ENCODE measurements at places on chromosomes 5 and 9.

- no peak for DNase-seq
Observed at GRCh38 chr5:102811972-102812371, 56.9 kb downstream of the PAM start.

DNA sequence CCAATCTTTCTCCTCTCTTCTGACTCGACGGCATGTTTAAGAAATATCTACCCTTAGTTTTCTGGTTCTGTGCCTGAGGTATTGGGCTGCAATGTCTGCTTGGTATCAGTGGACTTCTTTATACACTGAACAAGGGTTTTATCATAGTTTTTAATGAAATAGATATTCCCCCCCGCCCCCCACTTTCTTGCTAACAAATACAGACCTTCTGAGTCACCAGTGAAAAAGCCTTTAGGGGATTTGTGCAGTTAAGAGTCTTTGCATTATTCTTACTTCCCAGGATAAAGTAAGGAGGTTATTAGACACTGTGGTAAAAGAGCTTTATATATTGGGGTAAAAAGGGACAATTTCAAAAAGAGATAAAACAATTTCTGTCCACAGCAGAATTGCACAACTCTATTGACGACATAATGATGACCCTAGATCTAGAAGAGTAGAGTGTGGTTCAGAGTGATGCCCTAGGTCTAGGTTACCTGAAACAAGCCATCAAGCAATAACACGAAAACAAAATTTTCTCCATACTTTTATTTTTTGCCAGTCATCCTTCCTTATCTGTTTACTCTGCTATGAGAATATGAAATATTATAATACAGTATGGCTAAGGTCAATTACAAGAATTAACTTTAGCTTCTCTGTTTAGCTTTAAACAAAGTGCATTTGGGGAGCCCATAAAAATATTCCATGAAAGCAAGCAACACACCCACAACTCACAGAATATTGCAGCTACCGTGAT lies 110.7 kb downstream of the PLK2 start:
- DNase-seq = no peak

- DNase-seq = no peak
Observed at GRCh38 chr5:75612226-75612569, 945 bp downstream of the ANKDD1B start.

- no peak for DNase-seq
Observed at GRCh38 chr9:124420991-124421543, 5.8 kb upstream of the PSMB7 start.

- no peak for DNase-seq
Observed at GRCh38 chr5:159775890-159776289, 140.4 kb upstream of the ADRA1B start.

- DNase-seq = no peak
Observed at GRCh38 chr5:62606878-62607277, 28.3 kb downstream of the LRRC70 start.

DNA sequence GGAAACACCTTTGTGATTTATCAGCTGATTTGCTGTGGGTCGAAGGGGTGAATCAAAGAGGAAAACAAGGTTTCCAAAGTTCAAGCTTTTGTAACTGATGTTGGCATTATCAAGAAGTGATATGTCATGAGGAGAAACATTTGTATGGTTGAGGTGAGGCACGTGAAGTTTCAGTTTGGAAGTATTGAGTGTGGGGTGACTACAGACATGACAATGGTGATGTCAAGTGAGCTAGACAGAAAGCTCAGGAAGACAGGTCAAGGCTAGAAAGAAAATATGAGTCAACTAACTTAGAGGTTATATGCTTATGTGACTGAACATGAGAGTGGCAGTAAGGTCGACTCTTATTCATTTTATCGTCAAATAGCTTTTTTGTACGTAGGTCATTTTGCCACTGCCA lies 99.1 kb downstream of the RAB3C start:
- DNase-seq = peak; percentile 20

DNA sequence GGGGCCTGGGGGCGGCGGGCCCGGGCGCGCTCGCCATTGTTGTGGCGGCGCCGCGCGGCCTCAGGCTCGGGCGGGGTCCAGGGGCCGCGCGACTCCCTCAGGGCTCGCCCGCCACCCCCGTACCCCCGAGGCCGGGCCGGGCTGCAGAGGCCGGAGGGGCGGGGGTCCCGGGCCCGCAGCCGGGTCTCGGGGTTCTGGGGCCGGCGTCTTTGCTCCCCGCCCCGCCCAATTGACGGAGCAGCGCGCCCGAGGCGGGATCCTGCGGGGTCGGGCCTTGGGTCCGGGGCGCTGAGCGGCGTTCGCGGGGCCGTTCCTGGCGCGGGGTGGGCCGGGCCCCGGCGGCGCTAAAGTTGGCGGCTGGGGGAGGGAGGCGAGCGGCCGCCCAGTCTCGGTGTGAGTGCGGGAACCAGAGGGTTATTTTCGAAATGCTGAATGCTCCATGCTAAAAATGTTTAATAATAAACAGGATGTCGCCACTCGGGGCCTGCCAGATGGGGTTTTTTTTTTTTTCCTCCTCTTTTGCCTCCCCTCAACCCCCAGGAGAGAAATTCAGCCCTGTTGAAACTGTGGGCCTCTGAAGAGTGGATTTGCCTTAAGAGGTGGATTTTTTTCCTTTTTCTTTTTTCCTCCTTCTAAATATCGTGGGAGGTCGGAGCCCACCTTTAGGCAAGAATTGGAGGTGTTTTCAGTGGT lies 724 bp downstream of the PRRC2B start:
- no peak for DNase-seq

DNA sequence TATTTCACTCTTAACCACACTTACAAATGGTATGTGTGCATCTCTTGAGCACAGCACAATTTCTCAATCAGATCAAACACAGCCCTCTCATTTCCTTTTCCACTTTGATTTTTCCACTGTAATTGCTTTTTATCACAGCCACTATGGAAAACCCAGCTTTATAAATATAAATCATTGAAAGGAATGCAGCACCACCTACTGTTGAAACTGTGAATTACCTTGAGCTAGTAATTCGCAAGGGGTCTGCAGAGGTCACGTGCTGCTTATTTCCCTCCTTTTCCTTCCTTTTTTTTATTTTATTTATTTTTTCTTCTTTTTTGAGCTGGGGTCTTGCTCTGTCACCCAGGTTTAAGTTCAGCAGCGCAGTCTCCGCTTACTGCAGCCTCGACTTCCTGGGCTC lies 76.9 kb downstream of the CDH6 start:
- DNase-seq = peak; percentile 15

DNA sequence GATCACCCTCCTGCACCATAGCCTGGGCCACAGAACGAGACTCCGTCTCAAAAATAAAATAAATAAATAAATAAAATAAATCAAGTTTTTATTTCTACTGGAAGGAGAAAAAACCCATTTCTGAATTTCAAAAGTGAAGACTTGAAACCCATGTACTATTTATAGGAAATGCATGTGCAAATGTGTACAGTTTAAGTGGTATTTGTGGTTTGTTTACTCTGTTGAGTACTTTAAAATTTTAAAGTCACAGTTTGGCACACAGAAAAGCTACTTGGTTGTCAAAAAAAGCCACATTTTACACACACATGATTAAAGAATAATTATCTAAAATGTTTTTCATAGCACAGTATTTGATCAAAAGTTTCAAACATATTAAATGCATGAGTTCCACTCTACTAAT lies 43.6 kb downstream of the NR3C1 start:
- no peak for DNase-seq

DNA sequence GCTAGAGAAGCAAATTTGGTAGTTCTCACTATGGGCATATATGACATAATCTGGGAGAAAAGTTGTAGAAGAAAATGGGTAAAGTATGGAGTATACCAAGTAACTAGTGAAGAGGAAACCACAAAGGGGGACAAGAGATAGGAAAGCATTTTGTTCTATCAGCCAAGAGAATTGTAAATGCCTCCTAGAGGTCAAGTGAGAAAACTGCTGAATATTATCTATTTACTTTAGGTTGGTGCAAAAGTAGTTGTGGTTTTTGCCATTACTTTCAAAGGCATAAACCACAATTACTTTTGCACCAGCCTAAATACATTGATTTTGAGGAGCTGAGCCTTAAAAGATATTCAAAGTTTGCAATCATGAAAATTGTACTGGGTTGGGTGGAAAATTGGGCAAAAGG lies 126.7 kb upstream of the GRHPR start:
- no peak for DNase-seq

DNA sequence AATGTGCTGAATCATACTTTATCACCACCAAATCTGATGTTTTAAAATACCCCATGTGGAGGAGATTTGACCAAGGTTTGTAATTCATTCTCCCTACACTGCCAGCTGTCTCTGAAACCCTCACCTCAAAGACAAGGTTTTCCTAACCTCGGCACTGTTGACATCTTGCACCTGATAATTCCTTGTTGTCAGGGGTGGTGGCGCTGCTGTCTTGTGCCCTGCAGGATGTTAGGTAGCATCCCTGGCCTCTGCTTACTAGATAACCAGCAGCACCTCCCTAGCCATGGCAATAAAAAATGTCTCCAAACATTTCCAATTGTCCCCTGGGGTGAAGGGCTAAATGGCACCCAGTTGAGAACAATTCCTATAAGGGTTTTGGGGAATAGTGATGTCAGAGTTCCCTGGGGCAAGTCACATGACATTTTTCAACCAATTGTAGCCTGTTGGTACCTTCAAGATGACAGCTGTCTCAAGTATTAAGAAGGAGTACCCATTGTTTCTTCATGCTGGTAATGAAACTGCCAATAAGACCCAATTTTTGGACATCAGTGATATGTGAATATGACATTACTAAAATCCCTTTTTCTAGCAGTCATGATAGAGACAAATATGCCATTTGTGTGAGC lies 160.6 kb upstream of the PLCXD3 start:
- no peak for DNase-seq

DNA sequence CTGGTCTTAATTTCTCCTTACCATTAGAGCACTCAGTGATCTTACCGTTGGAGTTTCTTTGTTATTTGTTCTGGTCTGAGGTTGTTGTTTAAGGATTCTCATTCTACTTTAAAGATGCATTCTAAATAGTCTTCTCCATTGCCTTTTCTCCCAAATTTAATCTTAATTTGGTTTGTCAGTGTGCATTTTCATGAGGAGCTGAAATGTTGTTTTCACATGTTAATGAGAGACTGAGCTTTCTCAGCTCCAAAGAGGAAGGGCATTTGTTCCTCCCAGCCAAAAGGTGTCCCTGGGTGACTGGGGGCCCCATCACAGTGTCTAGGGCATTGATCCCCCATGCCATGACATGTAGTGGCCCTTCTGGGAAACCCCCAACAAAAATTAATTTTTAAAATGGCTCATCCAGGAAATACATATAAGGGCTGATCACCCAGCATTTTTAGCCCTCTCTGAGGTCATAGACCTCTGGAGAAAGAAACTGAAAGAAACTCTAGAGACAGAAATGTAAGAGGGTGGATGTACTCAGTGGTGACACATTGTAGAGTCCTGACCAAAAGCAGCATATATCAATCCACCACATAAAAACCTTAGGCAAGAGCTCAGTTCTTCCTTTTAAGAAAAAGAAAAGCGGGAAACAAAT lies 240.4 kb upstream of the RAI14 start:
- peak; percentile 1 for DNase-seq

- no peak for DNase-seq
Observed at GRCh38 chr9:72997387-72997995, 44.6 kb upstream of the ALDH1A1 start.

DNA sequence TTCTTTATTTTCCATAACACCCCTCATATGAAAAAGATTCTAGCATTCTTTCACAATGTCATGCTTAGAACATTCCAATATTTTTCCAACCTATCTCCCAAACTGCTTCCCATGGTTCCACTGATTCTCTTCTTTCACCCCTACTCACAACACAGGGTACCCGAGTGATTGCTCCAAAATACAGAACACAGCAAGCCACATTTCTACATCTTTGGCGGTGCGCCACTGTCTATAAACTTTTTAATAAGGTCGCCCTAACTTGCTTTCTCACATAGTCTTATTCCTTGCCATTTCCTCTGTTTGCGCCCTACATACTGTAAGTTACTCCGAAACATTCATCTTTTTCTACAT lies 517.1 kb downstream of the RAB3C start:
- DNase-seq = no peak

DNA sequence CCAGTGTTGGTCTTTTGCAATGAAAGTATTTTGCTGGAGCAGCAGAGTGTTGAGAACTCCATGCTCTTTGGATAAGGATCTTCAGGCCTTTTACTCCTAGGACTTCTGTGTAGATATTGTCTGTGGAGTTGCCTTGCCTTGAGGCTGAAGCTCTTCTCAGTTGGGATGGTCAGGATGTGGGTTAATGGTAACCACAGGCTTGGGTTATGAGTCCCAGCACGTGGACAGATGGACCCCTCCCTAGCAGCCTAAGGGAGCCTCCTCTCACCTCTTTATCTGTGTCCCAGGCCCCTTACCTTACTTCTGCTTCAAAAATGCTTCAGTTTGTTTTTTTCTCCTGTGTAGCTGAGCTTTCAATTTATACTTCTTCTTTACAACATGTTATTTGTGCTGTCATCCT lies 109.9 kb downstream of the MEGF10 start:
- DNase-seq = no peak

GRCh38 chr5:171351536-171352073 lies 36.0 kb upstream of the NPM1 start:
- DNase-seq = no peak

DNA sequence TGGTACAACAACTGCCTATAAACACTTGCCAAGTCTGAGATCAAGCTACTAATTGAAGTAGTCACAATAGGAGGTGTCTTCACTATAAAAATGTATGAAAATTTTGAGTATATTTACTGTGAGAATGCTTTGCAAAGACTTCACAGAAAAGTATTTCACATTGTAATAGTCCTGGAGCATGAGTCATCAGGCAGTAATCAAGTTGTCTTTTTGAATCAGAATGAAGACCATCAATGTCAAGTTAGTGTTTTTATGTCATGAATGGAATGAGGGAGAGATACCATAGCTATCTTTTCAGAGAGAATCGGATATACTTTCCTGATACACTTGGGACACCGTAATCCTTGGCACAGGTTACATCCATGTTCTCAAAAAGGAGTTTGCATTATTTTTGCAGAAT lies 466.9 kb upstream of the ARRDC3 start:
- DNase-seq = no peak

GRCh38 chr5:78504704-78505677 lies 143.6 kb downstream of the LHFPL2 start:
- no peak for DNase-seq

- DNase-seq = no peak
Observed at GRCh38 chr9:253539-253938, 38.9 kb downstream of the DOCK8 start.

GRCh38 chr9:130490981-130491380 lies 46.2 kb downstream of the ASS1 start:
- DNase-seq = no peak

DNA sequence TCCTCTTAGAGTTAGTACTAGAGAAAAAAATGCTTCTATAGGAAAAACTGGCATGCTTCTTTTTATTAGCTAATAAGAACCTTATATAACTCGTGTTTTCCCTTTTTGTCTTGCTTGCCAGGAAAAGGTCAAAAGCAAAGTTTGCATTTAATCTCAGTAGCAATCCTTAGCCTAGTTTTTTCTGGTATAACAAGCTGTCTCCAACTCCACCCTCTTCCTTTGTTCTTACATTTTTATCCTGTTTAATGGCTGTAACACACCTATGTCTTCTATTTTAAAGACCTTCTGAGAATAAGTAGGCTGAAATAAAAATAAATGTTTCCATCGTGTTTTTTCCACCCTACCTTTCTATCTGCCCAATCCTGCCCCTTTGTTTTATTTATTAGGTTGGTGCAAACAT lies 158.3 kb downstream of the SNCAIP start:
- no peak for DNase-seq
